ENCODE measurements at places on chromosomes 3 and 15. TPM values are rescaled to one million over a fixed set of nuclear protein-coding genes. Genes with fewer than 3 reads are reported as not detected.

Gene SLC12A1
- total RNA-seq, result not detected

Gene THRB
- total RNA-seq, result 1.5 TPM

Gene HEG1
- 21.6 TPM for total RNA-seq

GRCh38 chr3:32354362-32354778, 37.3 kb upstream of the CMTM7 start:
- no peak for DNase-seq

DNA sequence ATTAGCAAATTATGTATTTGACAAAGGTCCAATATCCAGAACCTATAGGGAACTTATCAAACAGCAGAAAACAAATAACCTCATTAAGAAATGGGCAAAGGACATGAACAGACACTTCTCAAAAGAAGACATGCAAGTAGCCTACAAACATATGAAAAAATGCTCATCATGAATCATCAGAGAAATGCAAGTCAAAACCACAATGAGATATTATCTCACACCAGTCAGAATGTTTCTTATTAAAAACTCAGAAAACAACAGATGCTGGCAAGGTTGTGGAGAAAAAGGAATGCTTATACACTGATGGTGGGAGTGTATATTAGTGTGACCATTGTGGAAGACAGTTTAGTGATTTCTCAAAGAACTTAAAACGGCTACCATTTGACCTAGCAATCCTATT, 116.1 kb upstream of the CRBN start:
- no peak for DNase-seq

DNA sequence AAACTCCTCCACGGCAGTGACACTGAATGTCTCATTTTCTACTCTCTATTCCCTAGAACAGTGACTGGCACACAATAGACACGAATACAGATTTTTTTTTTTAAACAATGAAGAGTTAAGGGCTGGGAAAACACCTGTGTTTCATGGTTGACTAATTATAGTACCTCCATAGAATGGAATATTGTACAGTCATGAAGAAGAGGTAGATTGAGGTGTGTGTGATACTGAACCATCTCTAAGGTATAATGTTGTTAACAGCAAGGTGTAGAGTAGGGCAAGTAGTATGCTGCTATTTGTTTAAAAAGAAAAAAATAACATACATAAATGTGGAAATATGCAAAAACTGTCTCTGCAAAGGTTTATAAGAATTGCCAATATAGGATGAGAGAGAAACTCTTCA, 5.2 kb upstream of the RARRES1 start:
- DNase-seq, result no peak

- peak; percentile 82 for DNase-seq
Observed at GRCh38 chr3:126752303-126753190, 48.5 kb downstream of the CHCHD6 start.
